ENCODE measurements at places on chromosomes 4 and X.

- no peak for DNase-seq
Observed at GRCh38 chr4:126916049-126916625, 716.6 kb upstream of the INTU start.

GRCh38 chrX:110588164-110588563 is 207.5 kb downstream of the CHRDL1 start:
- DNase-seq: no peak

GRCh38 chrX:154044091-154044490 is 24.4 kb upstream of the IRAK1 start:
- DNase-seq: no peak

- no peak for DNase-seq
Observed at GRCh38 chr4:52640808-52641565, 18.1 kb downstream of the USP46 start.

Data from skeletal muscle cell (primary cell).